ENCODE measurements at places on chromosomes 5 and 9. TPM values are rescaled to one million over a fixed set of nuclear protein-coding genes. Genes with fewer than 3 reads are reported as not detected.

The RGMB gene
- 74.4 TPM for total RNA-seq

The CCDC127 gene
- total RNA-seq: 4.4 TPM

GRCh38 chr5:150129813-150130492, 25.7 kb downstream of the PDGFRB start:
- DNase-seq: peak; percentile 78

DNA sequence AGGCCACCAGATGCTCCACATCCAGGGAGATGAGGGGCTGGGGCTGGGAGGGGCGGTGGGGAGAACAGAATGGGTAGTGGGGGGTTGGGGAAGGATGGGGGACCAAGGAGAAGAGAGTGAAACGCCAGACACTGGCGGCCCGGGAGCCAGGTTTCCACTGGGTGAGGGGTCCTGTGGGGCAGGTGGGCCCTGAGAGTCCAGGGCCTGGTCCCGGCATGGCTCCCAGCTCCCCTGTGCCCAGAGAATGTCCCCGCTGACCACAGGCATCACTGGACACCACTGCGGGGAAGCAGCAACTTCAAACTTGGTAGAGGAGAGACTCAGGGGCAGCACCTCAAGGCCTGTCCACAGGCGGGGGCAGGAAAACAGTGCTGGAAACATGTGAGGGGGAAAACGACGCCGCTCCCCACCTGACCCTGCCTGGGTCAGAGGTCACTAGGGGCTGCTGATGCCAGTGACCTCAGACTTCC, 13.2 kb downstream of the NINJ1 start:
- no peak for DNase-seq

The TRAPPC13 gene
- total RNA-seq: 17.2 TPM

DNA sequence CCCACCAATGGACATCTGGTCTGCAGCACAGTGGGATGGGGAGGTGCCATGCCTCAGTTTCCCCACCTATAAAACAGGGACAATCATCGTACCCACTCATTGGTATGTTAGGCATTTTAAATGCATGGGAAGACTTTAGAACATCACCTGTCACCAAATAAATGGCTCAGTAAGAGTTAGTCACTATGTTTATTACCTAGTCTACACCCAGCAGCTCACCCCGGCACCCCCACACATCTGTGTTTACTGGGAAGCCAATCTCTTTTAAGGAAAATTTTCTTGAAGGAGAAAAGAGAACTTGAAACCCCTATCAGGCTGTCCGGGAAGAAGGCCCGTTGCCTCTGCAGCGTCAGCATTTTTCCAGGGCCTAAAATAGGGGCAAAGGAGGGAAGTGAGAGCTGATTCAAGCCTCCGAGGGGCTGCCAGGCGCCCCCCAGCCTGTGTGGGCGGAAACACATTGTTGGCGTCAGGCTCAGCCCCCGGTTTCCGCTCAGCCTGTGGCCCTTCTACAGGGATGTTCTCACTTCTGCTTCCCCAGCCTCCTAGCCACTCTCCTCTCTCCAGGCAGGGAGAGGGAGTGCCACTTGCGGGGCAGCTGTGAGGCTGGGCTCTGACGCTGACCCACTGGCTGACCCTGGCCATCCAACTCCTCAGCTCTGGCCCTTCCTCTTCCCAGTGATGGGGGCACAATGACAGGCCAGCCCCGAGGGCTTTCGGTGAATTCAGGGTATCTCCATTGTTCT, 4.6 kb downstream of the CSF1R start:
- peak; percentile 26 for DNase-seq

- DNase-seq: peak; percentile 6
Measured at GRCh38 chr9:37100327-37100726, 20.0 kb upstream of the ZCCHC7 start.

- DNase-seq: no peak
Measured at GRCh38 chr9:35675204-35675603, 1.5 kb downstream of the CA9 start.

- DNase-seq: peak; percentile 90
Measured at GRCh38 chr5:111563031-111563822, 50.9 kb upstream of the STARD4 start.

DNA sequence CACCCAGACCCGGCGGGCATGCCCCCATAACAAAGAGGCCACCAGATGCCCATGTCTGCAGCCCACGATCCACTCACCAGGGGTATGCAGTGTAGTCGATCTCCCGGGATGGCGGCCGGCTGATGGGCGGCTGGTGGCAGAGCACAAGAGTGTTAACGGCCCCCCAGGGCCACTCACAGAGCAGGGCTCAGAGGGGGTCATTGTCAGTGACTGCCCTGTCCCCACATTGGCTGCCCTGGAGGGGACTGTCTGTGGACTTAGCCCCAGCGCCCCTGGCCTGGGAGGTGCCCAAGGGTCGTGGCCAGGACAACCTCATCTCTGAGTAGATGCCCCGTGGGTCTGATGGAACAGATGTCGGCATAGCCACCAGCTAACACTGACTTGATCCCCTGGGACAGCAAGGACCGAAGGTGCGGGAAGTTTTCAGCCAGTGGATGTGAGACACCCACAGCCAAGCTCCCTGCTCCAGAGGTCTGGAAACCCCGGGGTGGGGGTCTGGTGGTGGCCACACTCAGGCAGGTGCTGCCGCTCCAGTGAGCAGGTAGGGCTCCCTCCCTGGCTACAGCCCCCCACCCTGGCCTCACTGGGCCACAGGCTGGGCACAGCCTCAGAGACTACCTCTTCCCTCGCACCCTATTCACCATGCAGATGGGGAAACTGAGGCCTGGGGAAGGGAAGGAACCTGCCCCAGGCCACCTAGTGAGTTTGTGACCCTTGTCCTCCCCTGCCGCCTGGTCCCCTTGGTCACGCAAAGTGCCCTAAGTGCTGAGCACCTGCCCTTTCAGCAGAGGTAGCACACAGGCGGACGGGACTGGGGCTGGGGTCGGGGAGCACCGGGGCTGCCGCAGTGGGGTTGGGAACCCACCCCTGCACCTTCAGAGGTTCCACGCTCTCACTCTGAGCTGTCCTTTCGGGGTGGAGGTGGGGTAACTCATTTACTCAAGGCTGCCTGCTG, 38.1 kb upstream of the SARDH start:
- DNase-seq: no peak

The TCF7 gene
- 0.83 TPM for total RNA-seq

GRCh38 chr9:13809401-13809800, 504.5 kb downstream of the NFIB start:
- DNase-seq: no peak

DNA sequence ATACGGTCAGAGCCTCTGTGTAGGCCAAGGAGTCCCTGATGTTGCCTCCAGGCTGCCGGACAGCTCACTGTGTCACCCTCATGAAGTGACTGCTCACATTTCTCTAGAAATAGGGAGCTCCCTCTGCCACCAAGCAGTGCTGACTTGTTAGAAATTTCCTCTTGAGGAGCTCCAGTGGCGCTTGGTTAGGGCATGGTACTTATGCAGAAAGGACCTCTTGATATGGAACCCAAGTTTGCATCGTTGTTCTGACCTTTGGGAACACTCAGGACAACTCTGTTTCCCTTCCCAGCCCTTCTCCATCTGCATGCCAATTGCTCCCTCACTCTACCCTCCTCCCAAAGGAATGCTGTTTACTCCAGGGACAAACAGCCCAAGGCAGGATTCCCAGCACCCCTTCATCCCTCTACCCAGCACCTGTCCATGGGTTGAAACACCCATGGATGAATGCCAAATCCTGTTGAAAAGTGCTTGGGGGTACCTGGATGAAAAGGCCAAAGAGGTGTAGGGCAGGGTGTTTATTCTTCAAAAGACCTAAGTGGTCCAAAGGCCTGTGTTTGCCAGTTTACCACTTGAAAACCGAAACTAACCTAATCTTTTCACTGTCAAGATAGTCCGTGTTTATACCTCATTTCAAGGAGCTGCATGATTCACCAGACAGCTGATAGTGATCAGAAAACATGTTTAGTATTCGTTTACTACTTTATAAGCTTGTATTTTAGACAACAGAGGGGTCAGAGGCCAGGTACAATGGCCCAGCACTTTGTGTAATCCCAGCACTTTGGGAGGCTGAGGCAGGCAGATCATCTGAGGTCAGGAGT, 51.1 kb downstream of the KLF4 start:
- DNase-seq: no peak

The DBH gene
- not detected for total RNA-seq

DNA sequence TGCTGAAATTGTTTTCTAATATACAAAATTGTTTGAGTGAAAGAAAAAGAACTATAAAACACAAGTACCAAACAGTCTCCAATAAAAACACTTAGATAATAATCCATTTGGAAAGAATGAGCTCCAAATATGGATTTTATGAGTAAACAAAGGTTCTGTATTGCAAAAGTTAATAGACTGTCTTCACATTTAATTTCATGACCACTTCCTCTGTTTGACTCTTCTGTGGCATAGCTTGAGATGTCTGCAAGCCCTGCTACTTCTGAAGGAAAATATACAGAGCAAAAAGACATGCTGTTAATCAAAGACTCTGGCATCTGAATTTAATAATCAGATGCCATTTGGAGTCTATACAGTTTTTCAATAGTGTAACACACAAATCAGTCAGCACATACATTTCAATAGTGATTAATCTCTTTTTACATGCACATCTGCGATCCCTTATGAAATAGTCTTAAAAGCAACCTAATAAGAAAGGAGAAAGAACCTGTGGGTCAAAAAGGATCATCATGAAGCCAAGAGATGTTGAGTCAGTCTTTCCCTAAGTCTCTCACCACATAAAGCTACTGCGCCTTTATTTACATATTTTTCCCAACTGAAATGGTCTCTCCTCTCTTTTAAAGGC, 165.4 kb upstream of the LHFPL2 start:
- DNase-seq: peak; percentile 39

DNA sequence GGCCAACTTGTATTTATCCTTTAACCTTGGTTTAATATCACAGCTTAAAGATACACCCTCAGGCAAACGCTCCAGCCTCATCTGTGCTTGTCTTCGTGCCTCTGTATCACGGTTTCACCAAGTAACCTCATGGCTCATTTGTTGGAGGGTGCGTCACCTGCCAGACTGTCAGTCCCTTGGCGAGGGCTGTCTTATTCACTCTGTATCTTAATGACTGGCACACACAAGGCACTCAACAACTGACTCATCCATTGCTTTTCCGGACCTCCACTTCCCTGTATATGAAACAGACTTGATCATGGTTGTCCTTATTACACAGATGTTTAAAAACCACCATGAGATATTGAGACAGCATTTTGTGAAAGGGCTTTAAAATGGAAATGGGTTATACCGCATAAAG, 28.0 kb downstream of the LCP2 start:
- DNase-seq: no peak

The KIF24 gene
- 2.5 TPM for total RNA-seq

The FAM81B gene
- not detected for total RNA-seq

- peak; percentile 42 for DNase-seq
Measured at GRCh38 chr9:110807956-110808598, 139.5 kb downstream of the MUSK start.

DNA sequence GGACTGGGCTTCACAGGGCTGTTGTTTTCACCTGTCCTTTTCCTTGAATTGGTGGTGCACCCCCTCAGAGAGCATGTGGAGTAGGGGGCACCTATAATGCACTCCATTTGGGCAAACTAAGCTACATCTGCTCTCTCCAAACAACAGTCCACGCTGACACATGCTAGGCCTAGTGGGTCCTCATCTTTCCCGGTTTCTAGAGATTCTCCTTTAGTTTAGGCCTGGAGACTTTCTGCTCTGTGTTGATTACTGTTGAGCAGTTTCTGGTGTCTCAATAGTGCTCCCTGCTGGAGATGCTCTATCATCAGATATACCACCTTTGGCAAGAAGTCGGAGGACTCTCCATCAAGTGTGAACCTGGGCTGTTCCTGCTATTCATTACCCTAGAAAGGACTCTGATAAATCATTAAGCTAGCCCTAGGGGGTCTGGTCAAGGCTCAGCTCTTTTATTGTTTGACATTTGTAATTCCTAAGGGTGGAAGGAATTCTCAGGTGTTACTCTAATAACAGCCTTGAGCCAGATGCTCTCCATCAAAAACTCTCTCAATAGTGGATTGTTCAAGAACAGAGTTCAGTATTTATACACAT, 64.0 kb upstream of the FYB1 start:
- peak; percentile 76 for DNase-seq

DNA sequence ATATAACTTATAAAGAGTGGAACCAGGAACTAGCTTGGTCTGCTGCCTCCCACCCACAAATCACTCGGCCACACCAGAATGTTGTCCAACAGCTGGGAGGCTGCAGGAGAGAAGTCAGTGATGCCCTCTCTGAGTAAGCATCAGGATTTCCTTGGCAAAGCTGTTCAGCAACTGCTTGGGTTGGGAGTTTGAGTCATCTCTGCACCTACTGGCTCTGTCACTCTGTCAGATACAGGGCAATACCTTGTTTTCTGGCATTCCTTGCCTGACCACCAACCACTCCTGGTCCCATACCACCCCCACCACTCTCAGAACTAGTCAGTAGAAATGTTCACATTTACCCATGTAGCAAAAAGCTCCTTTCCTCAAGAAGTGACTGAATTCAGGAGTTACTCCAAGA, 36.8 kb upstream of the GCNT4 start:
- DNase-seq: no peak

Data from IMR-90 (cell line).